Fibroblast of skin of left biceps (primary cell): ENCODE measurements at places on chromosomes 5 and 9.

DNA sequence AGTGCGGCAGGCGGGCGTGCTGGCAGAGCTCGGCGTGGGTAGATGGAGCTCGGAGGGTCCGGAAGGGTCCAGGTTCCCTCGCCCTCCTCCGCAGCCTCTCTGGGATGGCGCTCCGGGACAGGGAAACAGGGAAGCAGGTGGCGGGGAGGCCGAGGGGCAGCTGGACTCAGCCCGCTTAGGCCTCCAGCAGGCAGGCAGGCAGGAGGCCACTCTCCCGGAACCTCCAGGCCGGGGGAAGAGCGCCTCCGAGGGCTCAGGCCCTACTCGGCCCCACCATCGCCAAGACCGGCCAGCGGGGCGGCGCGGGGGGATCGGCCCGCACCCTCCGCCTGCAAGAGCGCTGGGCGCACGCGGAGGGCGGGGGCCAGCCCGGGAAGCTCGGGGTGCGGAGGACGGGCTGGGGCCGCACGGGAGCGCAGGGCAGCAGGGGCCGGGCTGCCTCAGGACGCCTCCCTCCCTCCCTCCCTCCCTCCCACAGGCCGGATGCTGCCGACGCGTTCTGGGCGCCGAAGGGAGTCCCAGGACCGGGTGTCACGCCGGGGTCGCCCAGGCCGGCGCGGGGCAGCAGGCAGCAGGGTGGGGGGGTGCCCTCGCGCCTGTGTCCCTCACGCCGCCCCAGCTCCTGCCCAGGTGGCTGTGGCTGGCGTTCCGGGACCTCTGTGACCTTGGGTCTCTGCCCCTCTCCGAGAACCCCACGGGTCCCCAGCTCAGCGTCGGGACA lies 977 bp downstream of the MGAT4B start:
- DNase-seq, result no peak

DNA sequence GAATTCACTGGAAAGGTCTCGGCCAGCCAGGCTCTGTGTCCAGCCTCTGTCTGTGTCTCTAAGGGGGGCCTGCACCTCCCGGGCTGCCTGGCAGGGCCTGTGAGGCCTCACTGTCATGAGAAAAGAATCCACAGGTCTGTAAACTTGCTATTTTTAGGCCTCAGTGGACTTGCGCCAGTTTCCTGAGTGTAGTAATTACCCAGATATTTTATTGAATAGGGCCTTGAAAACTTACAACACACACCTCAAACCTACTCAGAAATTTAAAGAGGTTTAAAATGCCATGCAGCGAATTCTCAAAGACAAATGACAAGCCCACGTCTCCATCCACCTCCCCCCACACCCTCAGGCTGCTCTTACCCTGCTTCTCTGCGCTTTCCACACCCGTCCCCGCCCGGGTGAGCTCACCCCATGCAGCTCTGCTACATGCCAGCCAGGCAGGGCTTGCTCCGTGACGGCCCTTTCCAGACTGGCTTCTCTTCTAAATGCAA lies 8.8 kb upstream of the TENT4A start:
- DNase-seq, result peak; percentile 67

- DNase-seq, result no peak
Observed at GRCh38 chr5:18357486-18357885, 723.2 kb downstream of the TAF11L14 start.

GRCh38 chr5:61245486-61245885 lies 83.2 kb upstream of the SMIM15 start:
- DNase-seq, result no peak

DNA sequence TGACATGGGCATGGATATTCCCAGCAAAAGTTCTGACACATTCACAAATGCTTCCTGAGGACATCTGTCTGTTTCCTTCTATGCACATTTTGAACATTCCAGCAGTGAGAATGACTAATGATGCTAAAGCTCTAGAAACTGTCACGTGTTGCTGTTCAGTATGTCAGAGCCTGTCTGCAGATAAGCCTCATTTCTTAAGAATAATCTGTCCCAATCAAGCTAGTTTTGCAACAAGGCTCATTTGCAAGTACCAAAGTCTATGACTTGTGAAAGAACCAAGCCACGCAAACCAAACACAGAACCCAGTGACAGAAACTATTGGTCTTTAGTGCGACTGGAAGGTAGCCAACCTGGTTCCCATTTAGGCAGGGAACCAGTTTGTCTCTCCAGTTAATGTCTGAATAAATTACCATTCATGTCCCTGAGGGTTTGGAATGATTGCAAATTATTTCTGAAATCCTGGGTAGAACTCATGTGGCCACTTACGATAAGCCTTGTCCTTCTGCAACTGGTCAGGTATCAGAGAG lies 178.5 kb downstream of the C9orf152 start:
- DNase-seq, result peak; percentile 76

GRCh38 chr9:134867917-134868750 lies 12.5 kb upstream of the FCN2 start:
- DNase-seq, result no peak

- no peak for DNase-seq
Observed at GRCh38 chr5:108715408-108715807, 32.3 kb upstream of the FER start.

- no peak for DNase-seq
Observed at GRCh38 chr9:21239911-21240310, at the start of gene IFNA14. Gene IFNA14, minus strand, starts transcription at chr9:21240005. Its CDS starts 70 bp downstream, at chr9:21239935.

GRCh38 chr5:28766565-28767158 lies 1728.3 kb upstream of the CDH9 start:
- DNase-seq, result peak; percentile 20

DNA sequence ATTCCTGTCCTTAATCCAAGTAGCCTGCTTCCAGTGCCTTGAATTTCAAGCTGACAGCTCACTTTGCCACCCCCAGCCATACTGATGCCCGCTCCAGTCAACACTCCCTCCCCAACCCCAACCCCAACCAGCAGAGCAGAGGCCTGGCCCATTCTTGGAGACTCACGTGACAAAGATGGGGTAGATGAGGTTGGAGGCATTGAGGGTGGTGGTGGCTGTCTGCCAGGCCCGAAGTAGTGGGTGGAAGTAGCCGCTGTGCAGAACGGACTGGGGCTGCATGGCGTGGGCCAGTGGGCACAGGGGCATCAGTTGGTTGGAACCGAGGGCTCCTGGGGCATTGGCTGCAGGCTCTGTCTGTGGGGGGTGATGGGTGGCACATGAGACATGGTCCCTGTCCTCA lies 7.8 kb downstream of the ALAD start:
- DNase-seq, result no peak

- DNase-seq, result no peak
Observed at GRCh38 chr5:172315587-172316493, 32.3 kb upstream of the UBTD2 start.

DNA sequence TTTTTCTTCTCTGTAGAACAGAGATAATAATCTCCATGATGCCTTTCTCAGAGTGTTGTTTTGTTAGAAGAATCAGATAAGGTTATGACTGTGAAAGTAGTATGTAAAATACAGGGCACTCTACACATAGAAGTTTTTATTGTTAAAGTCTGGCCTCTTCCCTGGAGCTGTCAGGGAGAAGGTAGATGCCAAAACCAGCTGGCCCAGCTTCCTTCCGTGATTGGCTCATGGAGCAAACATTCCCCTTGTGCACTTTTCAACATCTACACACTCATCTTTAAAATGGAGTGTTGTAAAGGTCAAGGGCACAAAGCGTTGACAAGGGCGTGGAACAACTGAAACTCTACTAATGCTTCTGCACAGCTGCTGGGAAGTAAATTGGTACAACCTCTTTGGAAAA lies 7.4 kb upstream of the RNF183 start:
- DNase-seq, result no peak

- DNase-seq, result no peak
Observed at GRCh38 chr9:120513825-120514396, 66.1 kb downstream of the CDK5RAP2 start.

DNA sequence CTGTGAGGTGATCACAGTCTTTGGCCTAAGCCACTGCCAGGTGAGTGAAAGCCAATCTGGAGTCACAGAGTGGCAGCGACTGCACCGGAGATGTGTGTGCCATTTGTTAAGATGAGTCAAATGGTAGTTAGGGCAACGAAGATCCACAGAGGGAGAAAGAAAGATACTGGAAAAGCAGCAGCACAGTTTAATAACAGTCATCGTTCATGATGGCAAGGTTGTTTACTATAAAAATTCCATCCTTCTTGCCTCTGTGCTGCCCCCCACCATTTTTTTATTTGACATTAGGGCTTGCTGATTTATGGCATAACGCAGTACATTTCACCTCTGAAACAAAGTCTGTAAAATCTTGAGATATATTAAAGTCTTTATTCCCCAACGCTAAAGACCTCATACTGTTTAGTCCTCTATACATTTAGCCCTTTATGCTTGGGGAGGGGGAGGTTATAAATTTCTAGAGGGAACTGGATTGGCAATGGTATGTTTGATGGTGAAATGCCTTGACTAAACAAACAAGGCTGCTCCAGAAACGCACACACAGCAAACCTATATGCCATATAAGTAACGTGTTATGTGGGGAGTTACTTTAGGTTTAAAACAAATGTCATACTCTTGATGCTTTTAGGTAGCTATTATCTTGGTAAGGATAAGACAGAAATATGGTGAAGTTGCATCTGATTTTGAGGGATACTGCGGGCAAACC lies 55.8 kb upstream of the ABL1 start:
- no peak for DNase-seq

GRCh38 chr5:13501176-13501575 lies 443.3 kb downstream of the DNAH5 start:
- DNase-seq, result no peak

DNA sequence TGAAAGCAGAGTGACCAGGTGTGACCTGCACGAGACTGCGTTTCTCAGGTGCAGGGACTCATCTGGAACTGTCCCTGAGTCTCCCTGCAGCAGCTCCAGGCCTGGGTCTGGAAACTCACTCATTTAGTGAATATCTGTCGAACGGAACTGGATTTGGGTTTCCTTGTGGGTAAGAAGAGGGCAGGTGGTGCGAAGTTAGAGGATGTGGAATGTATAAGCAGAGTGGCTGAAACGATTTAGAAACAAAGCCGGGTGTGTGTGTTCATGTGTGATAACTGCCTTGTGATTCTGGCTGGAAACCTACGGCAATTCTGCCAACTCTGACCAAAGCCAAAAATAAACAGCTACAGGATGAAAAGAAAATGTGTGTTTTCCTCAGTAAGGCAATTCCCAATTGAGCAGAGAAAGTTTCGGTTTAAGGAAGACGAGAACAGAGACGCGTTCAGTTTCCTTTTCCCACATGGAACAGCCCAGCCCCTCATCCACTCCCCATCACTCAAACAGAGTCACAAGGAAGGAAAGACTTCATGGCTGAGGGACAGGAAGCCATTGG lies 130.3 kb downstream of the NSG2 start:
- DNase-seq, result no peak

GRCh38 chr5:73121119-73121463 lies 716 bp downstream of the TMEM171 start:
- no peak for DNase-seq

DNA sequence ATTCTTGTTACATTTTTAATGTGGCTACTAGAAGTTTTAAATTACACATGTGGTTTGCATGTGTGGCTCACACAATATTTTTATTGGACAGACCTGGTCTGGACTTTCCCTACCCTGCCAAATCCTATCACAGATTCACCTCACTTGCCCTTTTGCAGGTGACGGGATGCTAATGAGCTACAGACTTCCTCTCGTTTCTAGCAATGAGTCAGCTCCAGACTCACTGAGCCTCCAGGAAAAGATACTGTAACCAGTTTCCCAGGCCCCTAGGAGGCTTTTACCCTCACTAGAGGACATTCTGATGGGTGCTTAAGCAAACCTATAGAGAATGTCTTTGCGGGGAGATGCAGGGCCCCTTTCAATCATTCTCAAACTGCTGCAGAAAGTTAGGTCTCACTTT lies 135.4 kb downstream of the WDR41 start:
- peak; percentile 57 for DNase-seq

GRCh38 chr5:89276566-89277305 lies 393.8 kb upstream of the MEF2C start:
- DNase-seq, result no peak

- DNase-seq, result no peak
Observed at GRCh38 chr9:114166614-114167572, 11.6 kb downstream of the COL27A1 start.

- DNase-seq, result no peak
Observed at GRCh38 chr5:166302166-166302565, 1989.3 kb upstream of the WWC1 start.

- no peak for DNase-seq
Observed at GRCh38 chr5:162800301-162800700, 637.1 kb upstream of the CCNG1 start.

DNA sequence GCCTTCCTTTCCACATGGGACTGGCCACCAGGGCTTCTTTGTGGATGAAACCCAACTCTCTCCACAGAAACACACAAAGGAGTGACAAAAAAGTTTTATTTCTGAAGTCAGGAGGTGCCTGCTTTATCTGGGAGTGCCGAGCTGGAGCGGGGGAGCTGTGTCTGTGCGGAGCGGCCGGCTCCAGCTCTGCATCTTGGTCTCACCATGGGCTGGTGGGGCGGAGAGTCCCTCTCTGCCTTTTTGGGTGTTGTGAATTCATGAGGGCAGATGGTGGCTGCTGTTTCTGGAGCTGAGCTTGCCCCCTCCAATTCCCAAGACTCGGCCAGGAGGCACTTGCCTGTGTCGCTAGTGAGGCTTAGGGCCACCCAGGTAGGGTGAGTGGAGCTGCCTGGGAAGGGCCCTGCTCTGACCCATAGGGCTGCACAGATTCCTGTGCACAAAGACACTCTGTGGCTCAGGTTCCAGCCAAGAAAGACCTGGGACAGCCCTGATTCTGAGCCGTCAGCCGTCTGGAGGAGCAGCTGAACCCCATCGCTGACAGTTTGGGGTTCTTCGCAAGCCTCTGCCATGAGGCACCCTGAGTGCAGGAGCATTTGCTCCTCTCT lies 1.4 kb downstream of the DBH start:
- DNase-seq, result no peak

DNA sequence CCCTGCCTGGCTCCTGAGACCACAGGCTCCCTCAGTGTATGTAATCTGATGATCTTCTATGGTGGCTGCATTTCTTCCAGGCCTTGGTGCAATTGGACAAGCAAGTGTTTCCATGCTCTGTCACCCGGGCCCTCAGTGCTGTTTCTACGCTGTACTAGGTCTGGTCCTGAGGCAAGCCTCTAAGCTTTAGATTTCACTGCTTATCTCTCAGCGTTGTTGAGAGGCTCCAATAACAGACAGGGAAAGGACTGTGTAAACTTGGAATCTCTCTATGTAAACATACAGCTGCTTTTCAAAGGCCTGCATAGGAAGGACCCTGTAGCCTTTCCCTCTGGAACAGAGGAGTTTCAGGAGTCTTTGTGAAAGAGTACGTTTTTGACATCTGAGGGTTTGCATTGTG lies 38.6 kb upstream of the NFIB start:
- no peak for DNase-seq

GRCh38 chr9:90259311-90260246 lies 383.0 kb downstream of the DIRAS2 start:
- DNase-seq, result no peak

GRCh38 chr9:104635456-104635855 lies 17.5 kb upstream of the OR13C9 start:
- DNase-seq, result peak; percentile 71

DNA sequence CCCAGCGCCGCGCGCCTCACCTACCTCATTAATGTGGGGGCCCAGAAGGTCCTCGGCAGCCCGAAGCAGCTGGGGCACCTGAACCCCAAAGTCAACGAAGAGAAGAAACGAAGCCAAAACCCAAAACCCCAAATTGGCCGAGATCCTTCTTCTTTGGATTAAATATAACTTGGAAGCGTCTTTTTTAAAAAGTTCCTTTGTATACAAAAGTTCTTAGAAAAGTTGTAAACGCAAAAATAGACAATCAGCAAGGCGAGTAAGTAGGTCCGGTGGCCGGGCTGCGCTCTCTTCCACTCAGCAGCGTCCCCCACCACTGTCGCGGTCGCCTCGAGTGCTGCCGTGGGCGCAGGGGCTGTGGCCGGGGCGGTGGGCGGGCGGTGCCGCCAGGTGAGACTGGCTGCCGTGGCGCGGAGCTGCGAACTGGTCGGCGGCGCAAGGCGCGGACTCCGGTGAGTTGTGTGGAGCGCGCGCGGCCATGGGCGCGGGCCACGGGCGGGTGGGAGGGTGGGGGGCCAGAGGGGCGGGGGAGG lies 360 bp downstream of the KLF4 start:
- no peak for DNase-seq
